ENCODE measurements at places on chromosomes 7 and 10. TPM values are rescaled to one million over a fixed set of nuclear protein-coding genes. Genes with fewer than 3 reads are reported as not detected.
A peak's percentile ranks its signal among the peaks of the same experiment; 100 is the strongest.

IKZF1 gene
- 8.8 TPM for total RNA-seq

PPP1R9A gene
- 48.9 TPM for total RNA-seq

GIMAP4 gene
- total RNA-seq, result 22.6 TPM

CD36 gene
- 18.4 TPM for total RNA-seq

C7orf57 gene
- total RNA-seq, result not detected

TRPV5 gene
- total RNA-seq, result not detected

AKR1B15 gene
- total RNA-seq, result 3.1 TPM

NME8 gene
- total RNA-seq, result not detected

HOXA11 gene
- total RNA-seq, result 3.2 TPM

- DNase-seq, result no peak
Measured at GRCh38 chr7:41696323-41696916, 6.5 kb downstream of the INHBA start.

- no peak for DNase-seq
Measured at GRCh38 chr7:108211382-108212201, 81.4 kb upstream of the LAMB4 start.

- no peak for DNase-seq
Measured at GRCh38 chr7:18495412-18496340, at the start of gene HDAC9. TSS of gene HDAC9 (plus strand) at chr7:18495749. CDS start at chr7:18496303, 554 bp downstream.

- DNase-seq, result no peak
Measured at GRCh38 chr7:109893231-109893630, 1197.7 kb upstream of the LRRN3 start.

- DNase-seq, result no peak
Measured at GRCh38 chr7:125357676-125358455, 428.2 kb upstream of the POT1 start.

DNA sequence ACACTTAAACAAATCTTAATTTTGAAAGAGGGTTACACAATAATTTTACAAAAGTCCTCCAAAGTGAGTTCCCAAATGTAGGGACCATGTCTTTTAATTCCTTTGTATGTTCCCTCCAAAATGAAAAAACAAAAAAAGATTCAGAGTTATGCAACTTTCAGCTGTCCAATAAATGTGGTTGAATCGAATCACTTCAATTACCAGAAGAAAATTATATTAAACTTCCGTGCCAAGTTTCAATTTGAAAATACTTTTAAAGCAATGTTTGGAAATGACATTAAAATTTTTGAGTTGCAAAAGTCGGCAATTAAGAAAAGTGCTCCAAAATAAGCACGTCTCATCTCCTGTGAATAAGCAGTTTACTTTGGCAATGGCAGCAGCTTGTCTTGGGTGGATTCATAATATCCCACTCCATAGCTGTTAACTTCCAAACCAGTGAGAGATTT, 60.3 kb upstream of the C1GALT1 start:
- no peak for DNase-seq

- DNase-seq, result peak; percentile 34
Measured at GRCh38 chr10:70528741-70529362, 50.3 kb downstream of the PALD1 start.

- DNase-seq, result no peak
Measured at GRCh38 chr7:151807846-151808245, 69.1 kb downstream of the PRKAG2 start.

- no peak for DNase-seq
Measured at GRCh38 chr10:31457858-31458257, 138.8 kb downstream of the ZEB1 start.

- DNase-seq, result no peak
Measured at GRCh38 chr7:48759431-48760080, 164.8 kb upstream of the CDC14C start.

DNA sequence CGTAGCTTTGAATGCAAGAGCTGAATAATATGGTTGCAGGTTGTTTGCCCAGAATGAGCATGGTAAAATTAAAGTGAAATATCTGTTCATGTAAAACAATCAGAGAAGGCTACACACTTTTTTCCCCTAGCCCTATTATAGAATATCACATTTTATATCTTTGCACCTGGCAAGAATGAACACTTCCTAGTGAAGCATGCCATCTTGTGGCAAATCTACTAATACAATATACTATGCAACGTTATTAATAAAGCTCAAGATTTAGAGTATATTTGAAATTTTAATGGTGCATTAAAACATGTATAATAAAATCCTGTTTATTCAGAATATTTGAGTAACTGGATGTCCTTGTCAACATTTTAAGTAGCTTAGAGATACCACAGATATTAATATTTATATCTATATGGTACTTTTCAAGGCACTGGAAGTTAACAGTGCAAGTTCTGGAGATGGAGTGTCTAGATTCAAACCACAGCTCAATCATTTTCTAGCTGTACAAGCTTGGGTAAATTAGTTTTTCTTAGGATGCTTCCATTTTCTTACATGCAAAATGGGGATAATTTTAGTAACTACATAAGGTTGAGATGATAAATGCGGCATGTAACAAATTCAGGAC, 643.1 kb upstream of the SEMA3D start:
- DNase-seq, result no peak

GRCh38 chr7:20862554-20862953, 75.9 kb upstream of the SP8 start:
- no peak for DNase-seq

DNA sequence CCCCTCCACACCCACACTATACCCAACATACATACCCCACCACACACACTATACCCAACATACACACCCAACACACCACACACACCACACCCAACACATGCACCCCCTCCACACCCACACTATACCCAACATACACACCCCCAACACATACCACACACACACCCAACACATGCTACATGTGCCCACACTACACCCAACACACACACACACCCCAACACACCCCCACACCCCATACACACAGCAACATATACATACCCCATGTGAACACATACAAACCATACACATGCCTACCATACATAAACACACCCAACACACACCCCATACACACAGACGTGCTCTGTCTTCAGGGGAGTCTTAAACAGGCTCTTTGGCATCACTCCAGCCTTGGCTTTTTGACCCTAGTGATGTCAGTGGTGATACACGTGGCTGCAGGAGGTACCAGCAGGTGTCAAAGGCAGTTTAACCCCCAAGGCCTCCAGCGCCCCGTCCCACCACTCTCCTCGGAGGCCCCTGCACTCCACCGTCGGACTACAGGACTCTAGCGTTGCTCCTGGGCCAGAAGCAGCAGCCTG, 73.4 kb downstream of the HIPK2 start:
- DNase-seq, result no peak

GRCh38 chr7:6637544-6638229, 569 bp downstream of the ZNF316 start:
- DNase-seq, result peak; percentile 73

DNA sequence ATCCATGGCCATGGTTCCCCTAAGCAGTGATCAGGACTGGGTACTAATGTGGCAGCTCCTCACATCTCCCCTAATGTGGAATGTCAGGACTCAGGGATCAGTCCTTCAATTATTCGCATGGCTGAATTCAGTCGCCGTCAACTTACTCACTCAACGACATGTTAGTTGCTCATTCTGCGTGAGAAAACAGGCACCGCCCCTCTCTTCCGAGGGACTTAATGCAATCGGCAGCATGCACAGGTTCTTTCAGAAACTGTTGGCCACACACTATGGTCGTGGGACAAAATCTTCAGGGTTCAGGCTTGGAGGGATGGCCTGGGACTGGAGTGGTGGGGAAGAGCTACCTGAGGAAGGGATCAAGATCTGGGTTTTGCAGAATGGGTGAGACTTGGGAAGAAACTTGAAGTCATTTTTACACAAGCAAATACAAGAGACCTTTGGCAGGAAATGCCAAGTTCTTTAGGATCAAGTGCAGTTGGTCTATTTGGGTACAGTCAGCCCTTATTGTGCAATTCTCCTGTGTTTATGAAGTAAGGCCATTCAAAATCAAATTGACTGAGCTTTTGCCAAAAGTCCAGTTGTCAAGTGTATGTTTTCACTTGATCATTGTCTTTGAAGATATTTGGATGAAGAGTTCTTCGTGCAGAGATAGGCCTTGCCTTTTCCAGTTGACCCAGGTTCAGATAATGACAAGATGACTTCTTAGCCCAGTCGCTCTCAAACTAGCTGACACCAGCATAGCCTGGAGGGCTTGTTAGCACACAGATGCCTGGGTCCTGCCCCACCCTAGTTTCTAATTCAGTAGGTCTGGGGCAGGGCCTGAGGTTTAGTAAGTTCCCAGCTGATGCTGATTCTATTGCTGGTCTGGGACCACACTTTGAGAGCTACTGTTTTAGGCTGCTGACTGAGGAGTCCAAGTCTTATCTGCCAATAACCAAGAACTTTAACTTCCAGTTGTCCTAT, 48.5 kb downstream of the LRRC18 start:
- DNase-seq, result no peak

GRCh38 chr10:132511121-132512051, 26.2 kb upstream of the INPP5A start:
- DNase-seq, result no peak

DNA sequence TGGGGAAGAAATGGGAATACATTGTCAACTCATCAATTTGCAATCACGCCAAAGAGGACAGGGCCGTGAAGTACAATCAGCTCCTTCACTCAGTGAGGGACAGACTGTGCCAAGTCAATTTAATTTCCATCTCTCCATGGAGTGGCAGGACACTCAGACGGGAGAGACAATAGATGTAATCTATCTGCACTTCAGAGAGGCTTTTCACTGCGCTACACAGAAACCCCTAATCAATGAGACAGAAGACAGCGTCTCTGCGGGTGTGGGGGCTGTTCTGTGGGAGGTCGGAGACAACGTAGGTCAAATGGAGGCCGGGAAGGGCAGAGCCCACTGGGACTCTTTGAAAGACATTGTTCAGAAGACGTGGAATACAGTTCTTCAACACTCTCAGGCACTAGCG, 541.0 kb upstream of the ADARB2 start:
- DNase-seq, result no peak

- no peak for DNase-seq
Measured at GRCh38 chr10:93113042-93113441, 39.3 kb downstream of the CYP26A1 start.

DNA sequence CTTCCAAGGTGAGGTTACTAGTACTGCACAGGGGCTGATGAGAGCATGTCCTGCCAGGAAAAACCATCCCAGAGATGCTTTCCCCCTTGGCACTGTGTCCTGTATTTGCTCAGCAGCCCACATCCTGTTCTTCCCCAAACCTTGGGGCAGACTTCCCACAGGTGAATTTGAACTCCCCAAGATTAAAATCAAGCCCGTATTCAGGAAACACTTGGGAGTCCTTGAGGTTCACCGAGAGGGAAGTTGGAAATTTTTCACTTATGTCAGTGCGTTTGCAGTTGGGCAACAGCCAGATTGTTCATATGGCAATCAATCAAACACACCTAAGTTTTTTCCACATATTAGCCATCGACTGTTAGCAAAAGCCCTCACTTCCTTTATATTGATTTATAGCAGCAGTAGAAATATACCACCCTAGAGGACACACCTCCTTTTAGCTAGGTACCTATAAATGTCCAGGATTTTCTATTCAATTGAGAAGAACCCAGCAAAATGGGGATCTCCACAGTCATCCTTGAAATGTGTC, at the start of gene DMBT1:
DMBT1 (plus strand) TSS at position 476 of the 526 bp plus-strand sequence; CDS start at position 493, 17 bp downstream.
- no peak for DNase-seq

DNA sequence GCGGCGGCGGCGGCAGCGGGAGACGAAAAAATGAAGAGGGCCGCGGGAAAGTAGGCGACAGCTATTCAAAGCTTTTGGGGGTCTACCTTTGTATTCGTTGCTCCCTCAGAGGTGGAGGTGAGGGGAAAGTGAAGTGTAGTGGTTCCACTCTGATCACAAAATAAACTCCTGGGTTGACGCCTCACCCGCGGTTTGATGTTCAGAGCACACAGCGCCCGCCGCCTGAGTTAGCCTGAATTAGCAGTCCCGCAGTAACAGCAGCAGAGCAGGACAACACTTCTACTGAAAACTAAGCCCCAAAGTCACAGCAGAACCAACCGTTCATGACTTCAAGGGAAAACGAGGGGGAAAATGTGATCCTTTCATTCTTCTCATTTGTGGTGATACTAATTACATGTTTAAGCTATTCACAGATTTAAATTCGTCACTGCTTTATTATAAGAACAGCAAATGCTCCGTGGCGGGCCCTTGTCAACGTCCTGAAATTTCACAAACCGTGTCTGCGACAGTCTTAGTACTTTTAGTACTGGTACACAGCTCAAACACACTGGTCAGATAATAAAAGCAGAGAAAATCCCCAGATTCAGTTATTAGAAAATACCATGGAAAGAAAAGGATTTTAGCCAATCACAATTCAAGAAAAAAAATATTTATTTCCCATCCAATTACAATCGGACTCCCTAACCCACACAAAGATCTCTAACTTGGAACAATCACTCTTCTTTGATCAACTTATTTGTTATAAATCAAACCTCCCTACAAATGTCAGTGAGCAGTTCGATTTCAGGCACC, 563 bp upstream of the JMJD1C start:
- no peak for DNase-seq

DNA sequence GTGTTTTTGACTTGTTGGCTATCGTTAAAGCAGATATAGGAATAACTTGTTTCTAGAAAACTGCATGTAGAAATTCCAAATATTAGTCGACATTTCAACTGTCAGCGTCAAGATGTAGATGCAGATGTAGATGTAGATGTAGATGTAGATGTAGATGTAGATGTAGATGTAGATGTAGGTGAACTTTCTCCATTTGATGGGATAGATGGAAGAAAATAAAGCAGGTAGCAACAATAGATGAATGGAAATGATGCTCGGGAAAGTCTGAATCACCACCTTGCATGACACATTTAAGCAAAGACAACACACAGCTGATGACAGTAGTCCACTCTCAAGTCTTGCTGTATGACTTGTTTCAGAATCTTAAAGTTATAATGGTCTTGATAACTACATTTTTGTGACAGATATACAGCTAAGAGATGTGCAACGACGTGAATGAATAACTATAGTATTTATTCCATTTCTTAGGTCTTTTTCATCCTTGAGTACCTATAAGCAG, 53.5 kb downstream of the SND1 start:
- no peak for DNase-seq

DNA sequence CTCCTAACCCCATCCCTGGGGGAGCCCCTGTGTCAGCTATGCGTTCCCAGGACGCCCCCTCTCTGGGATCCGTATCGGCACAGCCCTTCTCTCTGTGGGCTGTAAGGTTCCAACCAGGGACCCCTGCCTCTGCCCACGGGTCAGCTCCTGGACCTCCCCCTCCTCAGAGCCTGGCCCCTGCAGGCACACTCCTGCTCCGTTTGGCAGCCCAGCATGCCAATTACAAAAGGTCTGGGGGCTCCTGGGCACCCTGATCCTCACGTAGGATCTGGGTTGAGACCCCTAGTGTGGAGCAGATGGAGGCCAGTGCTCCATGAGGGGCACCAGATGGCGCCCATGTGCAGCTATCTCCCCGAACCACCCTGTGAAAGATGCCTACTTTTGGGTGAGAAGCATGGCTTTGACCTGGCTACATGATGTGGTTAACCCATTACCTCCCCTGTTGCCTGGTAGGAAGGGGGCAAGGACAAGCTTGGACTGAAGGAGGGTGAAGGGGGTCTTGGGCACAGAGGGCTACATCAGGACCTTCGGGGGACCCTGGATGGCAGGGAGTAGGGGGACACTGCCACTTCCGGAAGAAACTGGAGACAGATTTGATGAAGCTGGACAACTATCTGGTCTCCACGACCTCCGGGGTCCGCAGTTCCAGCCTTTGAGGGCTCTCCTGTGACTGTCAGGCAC, 9.0 kb downstream of the TACR2 start:
- no peak for DNase-seq

Measured in mucosa of descending colon (tissue), 3 donors.